Activated CD4-positive, alpha-beta T cell treated with anti-CD3 and anti-CD28 coated beads for 4 hours (primary cell): ENCODE measurements at places on chromosomes 5 and 9.

DNA sequence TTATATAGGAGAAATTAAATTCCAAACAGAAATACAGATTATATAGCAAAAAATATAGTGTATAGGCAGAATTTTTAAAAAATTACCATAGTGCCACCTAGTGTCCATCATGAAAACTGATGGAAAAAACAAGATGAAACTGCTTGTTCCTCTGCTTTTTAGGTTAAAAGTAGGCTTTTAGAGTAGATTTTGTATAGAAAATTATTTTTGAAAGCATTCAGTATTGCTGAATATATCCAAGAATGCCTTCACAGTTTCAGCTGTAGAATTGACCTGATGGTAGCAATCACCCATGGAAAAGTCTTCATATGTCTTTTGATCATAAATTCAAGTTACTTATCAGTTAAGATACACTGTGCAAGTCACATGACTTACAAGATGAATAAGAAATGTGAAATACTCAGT is 19.7 kb downstream of the RIOK2 start:
- DNase-seq = no peak

DNA sequence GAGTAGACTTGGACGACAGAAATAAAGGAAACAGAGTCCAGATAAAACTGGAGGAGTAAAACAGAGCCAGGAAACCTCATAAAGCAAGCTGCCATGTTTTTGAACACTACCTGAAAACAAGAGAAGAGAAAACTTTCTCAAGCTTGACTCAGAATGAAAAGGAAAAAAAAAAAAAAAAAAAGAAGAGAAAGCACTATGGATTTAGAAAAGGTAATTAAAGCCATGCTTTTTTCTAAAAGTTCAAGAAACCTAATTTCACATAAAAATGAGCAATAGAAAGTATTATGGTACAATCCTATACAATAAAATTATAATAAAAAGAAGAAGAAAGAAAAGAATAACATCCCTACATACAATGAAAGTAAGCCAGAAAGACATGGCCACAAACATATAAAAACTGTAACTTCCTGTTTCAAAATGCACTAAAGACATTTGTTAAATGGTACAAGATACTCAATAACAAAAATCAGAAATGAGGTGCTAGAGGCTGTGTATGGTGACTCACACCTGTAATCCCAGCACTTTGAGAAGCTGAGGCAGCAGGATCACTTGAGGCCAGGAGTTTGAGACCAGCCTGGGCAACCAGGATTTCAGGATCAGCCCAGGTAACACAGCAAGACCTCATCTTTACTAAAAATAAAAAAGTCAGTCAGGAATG is 129.5 kb downstream of the SIL1 start:
- no peak for DNase-seq

DNA sequence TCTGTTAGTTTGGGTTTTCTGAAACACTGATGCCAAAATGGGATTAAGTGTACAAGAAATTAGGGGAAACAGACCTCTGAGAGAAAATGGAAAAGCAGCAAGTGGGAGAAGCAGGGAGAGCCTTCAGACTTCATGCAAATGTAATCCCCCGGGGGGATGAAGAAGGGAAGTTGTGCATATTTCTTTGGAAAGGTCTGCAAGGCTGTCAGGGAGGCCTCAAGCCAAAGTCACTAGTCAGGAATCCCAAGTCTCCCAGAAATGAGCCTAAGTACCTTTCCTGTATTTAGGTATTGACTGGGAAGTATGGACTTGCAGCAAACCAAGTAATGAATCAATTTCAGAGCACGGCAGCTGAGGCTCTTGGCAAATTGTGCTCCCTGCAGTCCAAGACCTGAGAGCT is 2.2 kb downstream of the FTMT start:
- no peak for DNase-seq

DNA sequence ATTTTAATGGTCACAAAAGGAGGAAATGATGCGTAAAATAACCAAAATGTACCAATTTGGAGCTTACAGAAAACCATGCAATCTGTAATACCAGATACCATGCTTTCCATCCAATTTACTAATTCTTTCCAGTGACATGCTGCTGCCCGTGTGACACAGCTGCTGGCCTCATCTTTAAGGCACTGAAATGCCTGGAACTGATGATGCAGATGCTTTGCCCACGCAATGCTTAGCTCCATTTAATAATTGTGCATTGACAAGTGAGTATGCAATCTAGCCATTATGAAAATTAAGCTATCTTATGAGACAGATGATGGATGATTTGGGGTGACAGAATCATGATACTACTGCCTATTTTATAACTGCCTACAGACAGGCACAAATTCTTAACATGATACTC is 169.2 kb upstream of the CTNND2 start:
- no peak for DNase-seq

- no peak for DNase-seq
These were observed 69.8 kb upstream of the PLPP6 start for GRCh38 chr9:4592295-4592694.

DNA sequence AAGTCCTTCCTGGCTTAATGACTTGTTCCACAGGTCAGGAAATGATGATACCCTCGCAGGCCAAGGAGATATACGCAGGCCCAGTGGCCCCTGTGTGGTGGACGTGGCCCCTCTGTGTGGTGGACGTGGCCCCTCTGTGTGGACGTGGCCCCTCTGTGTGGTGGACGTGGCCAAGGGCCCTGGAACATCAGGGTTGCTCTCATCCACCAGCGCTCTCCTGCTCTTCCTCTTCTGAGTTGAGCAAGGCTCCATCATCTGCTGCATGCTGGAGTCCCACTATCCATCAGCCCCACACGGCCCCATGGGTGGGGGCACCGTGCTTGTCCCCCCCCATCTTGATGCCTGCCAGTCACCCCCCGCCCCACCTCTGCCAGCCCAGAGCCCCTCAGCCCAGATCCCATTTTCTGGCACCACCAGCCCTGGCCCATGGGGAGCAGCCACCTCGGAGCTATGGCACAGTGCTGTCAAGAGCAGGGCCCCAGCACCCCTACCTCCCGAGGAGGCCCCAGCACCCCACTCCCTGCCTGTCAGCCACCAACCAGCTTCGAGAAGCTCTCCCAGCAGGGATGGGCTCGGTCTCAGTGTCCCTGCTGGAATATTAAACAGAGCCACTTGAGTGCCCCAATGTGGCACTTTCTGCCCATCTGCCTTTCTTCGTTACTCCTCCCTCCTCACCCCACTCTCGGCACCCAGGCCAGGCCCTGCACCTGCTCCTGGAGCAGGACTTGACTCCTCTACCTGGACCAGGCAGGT is 8.1 kb downstream of the LRRC14B start:
- no peak for DNase-seq

- no peak for DNase-seq
These were observed 32.9 kb downstream of the NDUFS6 start for GRCh38 chr5:1834022-1834551.

GRCh38 chr5:163758283-163758711 is 252.9 kb downstream of the MAT2B start:
- DNase-seq = no peak

- DNase-seq = no peak
These were observed 254.8 kb upstream of the FTMT start for GRCh38 chr5:121596882-121597281.

- DNase-seq = no peak
These were observed 35.0 kb downstream of the GLRA1 start for GRCh38 chr5:151889614-151890013.

DNA sequence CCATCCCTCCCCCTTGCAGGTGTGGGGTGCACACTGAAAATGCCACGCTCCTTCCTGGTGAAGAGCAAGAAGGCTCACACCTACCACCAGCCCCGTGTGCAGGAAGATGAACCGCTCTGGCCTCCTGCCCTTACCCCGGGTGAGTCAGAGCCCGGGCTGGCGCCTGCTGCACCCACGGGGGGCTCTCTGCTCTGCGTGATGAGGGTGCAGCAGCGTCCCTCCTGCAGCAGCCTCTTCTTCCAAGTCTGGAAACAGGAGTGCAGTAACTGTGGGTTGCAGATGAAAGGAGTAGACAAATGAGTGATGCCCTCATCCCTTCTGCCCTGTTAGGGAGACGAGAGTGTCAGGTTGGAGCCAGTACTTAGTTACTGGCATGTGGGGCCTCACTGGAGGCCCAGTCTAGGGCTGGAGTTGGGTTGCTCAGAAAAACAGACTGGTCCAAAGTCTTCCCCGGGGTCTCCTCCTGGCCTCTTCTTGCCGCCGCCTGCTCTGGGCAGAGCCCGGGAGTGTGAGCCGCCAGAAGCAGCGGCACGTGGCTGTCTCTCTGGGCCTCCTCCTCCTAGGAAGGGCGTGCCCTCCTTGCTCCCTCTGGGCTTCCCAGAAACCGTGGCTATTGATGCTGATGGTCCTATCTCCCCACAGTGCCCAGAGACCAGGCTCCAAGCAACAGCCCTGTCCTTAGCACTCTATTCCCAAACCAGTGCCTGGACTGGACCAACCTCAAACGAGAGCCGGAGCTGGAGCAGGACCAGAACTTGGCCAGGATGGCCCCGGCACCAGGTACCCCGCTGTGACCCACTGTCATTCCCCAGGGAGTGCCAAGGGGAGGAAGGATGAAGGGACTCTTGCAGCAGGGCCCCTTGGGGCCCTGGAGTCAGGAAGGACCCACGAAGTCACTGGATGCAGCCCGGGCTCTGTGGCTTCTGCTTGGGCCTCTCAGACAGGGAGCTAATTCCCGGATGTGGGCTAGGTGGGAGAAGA is 8.4 kb downstream of the GFI1B start:
- no peak for DNase-seq

DNA sequence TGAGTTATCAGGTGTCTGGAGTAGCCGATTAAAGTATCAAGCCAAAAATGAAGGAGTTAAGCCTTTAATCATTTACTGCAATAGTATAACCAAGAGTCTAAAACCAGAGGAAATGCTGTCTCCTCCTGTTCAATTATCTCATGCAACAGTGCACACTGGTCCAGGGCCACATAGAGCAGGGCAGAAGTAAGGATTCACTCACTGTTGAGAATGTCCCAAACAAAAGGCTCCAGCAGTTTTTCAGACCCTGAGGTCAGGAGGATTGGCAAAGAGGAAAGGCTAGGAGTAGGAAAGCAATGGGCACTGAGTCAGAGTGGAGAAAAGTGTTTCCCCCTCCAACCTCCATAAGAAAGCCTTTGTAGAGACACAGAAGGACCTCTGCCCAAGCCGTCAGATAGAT is 168.2 kb downstream of the RNF180 start:
- DNase-seq = no peak

GRCh38 chr5:38757451-38758245 is 88.2 kb upstream of the OSMR start:
- DNase-seq = no peak

- DNase-seq = no peak
These were observed 111.1 kb downstream of the ARHGAP26 start for GRCh38 chr5:142881076-142881783.

DNA sequence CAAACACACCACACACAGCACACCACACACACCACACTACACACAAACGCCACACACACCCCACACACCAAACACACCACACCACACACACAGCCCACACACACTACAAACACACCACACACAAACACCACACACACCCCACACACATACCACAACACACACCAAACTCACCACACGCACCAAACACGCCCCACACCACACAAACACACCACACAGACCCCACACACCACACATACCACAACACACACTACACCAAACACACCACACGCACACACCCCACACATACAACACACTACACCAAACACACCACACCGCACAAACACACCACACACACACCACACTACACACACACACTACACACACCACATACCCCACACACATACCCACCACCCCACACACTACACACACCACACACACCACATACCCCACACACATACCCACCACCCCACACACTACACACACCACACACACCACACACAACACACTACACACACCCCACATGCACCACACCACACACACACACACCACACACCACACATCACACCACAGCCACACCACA is 151.2 kb downstream of the ERCC6L2 start:
- no peak for DNase-seq

DNA sequence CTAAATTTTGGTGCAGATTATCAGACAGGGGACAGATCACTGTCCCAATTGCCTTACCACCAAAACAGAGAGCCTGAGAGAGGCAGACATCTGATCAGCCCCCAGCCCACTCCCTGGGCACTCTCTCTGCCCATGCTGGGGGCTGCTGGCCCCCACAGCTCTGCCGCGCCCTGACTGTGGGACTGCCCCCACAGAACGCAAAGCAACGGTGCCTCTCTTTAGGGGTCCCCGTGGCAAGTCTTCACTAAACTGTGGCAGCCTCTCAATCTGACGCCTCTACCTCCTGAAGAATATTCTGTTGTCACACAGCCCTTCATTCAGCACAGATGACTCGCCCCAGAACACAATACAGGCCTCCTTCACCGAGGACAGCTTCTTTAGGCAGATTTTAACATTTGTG is 197.4 kb downstream of the ERCC6L2 start:
- DNase-seq = no peak

- no peak for DNase-seq
These were observed 134.4 kb downstream of the CACNA1B start for GRCh38 chr9:138011951-138012500.

GRCh38 chr5:180862645-180863044 is 1.6 kb upstream of the ZFP62 start:
- DNase-seq = no peak

DNA sequence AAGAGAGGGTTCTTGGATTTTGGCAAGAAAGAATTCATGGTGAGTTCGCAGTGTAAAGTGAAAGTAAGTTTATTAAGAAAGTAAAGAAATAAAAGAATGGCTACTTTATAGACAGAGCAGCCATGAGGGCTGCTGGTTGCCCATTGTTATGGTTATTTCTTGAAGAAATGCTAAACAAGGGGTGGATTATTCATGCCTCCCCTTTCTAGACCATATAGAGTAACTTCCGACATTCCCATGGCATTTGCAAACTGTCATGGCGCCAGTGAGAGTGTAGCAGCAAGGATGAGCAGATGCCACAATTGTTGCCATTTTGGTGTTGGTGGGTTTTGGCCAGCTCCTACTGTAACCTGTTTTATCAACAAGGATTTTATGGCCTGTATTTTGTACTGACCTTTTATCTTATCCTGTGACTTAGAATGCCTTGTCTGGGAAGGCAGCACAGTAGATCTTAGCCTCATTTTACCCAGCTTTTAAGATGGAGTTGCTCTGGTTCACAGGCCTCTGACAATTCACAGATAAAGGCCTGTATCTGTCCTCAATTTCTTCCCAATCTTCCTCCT is 1026.1 kb upstream of the DMAC1 start:
- DNase-seq = no peak

DNA sequence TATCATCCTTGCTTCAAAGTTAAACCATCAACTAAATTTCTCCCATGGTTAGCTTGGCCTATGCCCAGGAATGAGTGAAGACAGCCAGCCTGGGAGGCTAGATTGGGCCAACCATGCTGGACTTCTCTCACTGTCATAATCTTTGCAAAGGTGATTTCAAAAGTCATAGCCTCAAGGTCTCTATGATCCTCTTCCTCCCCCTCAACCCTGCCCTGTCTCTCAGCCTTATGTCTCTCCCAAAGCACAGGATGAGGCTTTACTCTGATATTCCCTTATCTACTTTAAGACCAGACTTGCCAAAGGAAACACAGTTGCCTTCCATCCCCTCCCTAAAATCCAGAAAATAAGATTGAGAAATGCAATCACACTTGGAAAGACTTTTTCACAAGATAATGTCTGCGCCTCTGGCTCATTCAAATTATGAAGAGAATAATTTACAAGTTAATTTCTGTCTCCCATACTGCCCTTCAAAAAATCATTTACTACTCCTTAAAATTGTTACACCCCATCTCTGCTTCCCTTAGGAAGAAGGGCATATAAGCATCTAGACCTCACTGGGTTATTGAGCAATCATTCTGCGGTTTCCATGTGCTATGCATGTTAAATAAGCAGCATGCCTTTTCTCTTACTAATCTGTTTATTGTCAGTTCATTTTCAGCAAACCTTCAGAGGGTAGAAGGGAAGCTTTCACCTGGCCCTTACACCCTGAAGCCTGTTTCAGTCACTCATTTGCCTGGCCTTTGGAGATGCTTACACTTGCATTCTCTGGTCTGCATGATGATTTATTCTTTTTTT is 113.8 kb upstream of the ANKRD55 start:
- no peak for DNase-seq
